NCI-H2081 (cell line): ENCODE measurements at places on chromosomes 4 and X.

- no peak for DNase-seq
These were observed 55.9 kb downstream of the FHDC1 start for GRCh38 chr4:152992027-152992426.

DNA sequence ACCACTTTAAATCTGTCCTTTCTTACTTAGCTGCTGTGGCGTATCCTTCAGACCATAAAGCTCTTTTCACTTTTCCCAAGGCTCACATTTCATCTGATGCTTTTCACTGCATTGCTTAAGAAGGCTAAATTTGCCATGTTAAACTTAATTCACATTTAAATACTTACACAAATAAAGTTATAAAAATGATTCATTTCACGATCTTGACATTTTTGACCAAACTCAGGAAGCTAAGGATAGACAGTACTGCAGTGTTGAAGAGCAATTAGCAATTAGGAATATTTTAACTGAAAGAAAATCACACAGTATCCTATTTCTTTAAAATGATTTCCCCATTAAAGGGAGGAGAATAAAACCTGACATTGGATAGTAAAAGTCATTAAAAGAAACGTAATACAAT lies 1038.6 kb downstream of the STPG2 start:
- DNase-seq = no peak

GRCh38 chr4:6972911-6973310 lies 63.3 kb downstream of the TBC1D14 start:
- no peak for DNase-seq

- DNase-seq = no peak
These were observed 32.0 kb downstream of the CTBP1 start for GRCh38 chr4:1216869-1217294.

- DNase-seq = no peak
These were observed 71.9 kb upstream of the STK26 start for GRCh38 chrX:131951166-131951565.

- no peak for DNase-seq
These were observed 25.8 kb upstream of the CHRNA9 start for GRCh38 chr4:40309250-40309774.

- no peak for DNase-seq
These were observed 19.4 kb downstream of the MTTP start for GRCh38 chr4:99593781-99594641.

DNA sequence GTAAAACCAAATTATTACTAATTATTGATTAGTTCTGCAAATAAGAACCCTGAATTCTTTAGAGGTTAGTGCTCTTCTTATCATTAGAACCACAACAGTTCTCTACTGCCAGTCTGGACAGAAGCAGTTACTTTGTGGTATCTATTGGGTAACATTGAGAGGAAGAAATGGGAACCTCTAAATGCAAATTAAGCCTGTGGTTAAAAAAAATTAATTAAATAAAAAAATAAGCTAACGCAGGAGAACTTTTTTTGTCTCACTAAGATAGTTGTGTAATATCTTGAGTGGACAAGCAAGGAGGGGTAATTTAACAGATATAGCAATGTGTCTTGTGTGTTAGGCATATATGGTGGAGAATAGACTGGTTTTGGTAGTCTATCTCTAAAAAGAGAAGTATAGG lies 32.9 kb upstream of the TET2 start:
- no peak for DNase-seq

GRCh38 chr4:32025851-32026459 lies 1305.8 kb downstream of the PCDH7 start:
- DNase-seq = no peak

GRCh38 chrX:33204889-33205288 lies 6.5 kb downstream of the DMD start:
- DNase-seq = no peak

GRCh38 chr4:152875261-152875660 lies 60.9 kb upstream of the FHDC1 start:
- DNase-seq = no peak

GRCh38 chr4:125096662-125097061 lies 218.1 kb upstream of the FAT4 start:
- no peak for DNase-seq

DNA sequence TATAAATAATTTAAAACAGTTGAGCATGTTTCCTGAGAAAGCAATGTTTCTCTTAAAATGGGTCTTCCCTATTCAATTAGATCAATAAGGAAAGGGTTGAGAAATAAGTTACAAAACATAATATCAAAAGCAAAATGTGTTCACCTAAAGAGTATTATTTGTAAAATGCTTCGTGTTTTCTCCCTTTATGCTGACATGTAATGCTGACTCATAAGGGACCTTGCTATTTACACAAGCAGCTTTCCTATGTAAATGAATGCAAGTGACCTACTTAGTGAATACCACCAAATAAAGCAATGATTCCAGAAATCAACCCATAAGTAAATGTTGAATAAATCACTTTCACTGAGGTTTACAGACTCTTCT lies 91.5 kb downstream of the ELOVL6 start:
- DNase-seq = no peak

GRCh38 chrX:139862208-139862607 lies 70.6 kb downstream of the ATP11C start:
- DNase-seq = no peak

GRCh38 chr4:129342819-129343408 lies 247.0 kb downstream of the C4orf33 start:
- DNase-seq = no peak

DNA sequence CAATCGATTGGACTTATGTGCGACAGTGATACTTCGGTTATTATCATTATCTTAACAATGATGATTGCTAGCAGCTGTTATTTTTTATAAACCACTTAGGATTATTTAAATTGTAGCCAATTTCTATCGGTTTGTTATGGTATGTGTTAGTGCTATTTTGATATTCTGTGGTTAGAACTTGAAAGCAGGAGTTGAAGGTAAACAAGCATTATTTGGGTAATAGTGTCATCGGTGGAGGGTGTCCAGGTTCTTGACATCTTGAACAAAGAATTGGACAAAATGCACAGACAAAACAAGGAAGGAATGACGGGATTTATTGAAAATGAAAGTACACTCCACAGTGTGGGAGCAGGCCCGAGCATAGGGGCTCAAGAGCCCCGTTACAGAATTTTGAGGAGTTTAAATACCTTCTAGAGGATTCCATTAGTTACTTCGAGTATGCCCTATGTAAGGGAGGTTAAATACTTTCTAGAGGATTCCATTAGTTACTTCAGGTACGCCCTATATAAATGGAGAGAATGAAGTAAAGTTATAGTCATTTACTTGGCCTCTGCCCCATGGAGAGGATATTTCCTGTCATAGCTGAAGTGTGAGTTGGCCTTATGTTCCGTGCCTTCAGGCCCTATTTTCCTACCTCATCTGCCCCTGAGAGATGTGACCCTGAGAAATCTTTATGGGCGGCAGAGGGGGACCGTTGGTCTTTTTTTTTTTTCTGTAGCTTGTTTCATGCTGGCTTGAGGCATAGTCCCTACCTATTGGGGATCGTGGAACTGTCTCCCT lies 13.1 kb downstream of the MOB1B start:
- DNase-seq = no peak

DNA sequence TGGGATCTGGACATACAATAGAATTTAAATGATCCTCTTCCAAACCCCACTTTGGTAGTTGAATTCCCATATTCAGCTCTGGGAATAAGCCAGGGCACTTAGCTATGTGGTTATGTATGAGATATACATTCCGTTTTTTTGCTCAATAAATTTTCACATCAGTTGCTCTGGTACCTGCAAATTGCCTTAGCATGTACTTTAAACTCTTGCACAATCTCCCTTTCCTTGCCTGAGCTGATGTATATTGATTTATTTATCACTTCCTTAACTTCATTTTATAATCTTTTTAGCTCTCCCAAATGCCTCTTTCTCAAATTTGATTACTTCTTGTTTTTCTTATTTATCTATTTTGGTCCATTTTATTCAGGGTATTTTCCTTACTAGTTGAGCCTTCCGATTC lies 90.1 kb upstream of the AGA start:
- DNase-seq = no peak
